Stimulated activated CD4-positive, alpha-beta T cell treated with anti-CD3 and anti-CD28 coated beads, Interleukin-15, amount 100 ng/mL, for 1 hour (primary cell): ENCODE measurements at places on chromosomes 2 and 18.

- no peak for DNase-seq
Observed at GRCh38 chr18:48422947-48423378, 13.8 kb upstream of the ZBTB7C start.

DNA sequence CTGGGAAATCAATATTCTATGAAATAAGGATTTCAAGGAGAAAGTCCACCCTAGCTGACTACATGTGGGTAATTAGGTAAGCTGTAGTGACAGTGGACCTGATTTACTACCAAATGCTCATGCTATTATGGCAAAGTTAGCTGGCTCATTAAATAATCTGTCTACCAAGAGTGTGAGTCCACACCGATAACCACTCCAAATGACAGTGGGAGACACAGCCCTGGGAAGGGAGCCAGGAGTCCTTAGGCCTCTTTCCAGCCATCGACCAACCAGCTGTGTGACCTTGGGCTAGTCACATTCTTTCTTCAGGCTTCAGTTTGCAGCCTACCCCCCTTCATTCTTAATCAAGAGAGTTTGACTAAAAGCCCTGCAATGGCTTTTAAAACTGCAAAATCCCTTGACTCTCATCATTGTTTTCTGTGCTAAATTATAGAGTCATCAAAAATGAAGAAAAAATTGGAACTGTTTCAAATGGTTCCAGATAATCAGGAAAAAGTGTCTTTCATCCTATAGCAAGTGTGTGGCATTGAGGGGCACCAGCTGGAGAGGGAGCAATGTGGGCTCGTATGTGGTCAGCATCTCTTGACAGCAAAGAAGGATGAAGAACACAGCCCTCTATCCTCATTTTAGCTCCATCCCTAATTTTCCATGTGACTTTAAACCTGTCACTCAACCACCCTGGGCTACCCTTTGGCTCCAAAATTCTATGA lies 45.6 kb upstream of the SLC14A2 start:
- DNase-seq = no peak

DNA sequence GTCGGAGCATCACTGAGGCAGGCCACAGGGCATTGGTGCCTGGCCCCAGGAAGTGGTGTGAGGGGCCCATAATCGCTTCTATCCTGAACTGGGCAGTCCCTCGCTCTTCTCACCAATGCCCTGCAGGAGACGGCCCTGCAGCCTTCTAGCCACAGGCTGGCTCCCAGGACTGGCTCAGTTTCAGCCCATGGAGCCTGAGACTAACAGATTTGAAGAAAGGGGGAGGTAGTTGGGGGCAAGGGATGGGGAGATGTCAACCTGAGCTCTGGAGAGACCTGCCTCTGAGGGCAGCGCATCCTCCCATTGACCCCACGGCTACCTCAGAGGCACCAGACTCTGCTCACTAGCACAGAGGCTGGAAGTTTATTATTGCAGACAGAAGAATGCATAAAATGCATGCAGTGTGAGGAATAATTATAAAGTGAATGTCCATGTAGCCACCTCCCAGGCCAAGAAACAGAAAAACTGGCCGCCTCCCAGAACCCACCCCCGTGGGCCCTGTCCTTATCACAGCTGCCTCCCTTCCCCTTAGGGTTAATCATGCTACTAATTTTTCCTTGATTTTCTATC lies 1.4 kb downstream of the TOGARAM2 start:
- no peak for DNase-seq

DNA sequence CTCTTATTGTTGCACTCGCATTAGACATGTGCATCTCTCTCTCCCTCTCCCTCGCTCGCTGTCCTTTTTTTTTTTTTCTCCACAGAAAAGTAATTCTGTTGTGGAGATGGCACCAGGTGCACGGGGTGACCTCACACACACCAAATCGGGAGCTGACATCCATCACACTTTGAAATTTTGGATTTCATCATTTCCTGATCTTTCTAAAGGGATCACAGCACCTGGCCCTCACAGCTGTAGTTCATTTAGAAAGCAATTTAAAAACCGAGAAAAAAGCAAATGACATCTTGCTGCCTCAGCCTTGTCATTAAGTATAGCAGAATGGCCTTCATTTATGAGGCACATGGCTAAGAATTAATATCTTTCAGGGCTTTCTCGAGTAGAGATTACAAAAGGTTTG lies 717.2 kb downstream of the RNF144A start:
- DNase-seq = no peak

DNA sequence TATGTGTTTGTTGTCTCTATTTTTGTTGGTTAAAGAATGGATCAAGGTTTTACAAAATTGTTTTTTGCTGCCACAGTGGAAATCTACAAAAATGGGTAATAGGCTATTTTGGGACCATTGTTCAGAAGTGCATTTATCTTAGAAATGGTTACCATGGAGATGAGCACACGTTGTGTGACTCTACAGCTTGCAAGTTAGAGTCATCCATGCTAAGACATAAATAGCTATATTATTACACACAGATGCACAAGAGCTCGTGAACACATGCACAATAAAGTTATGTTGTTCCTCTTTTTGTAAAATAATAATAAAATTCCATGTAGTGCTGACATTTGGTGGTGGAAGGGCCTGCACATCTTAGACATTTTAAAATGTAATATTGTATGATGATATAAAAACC lies 15.5 kb upstream of the DUSP19 start:
- DNase-seq = no peak

- no peak for DNase-seq
Observed at GRCh38 chr2:120712180-120712681, 23.4 kb upstream of the GLI2 start.

DNA sequence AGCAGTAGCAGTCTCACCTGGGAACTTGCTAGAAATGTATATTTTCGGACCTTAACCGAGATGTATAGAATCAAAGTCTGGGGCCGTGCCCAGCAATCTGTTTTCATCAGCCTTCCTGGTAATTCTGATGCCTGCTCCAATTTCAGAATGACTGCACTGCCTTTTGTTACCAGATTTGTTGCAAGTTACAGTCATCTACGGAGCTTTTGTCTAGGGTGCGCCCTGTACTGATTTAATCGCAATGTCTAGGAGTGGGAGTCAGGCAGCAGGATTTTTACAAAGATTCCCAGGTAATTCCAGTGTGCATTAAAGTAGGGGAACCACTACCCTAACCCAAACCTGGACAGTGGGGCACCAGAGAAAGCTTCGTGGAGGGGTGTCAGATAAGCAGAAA lies 178.0 kb downstream of the HAUS1 start:
- DNase-seq = no peak

GRCh38 chr2:15028406-15028805 lies 395.9 kb downstream of the LRATD1 start:
- no peak for DNase-seq

DNA sequence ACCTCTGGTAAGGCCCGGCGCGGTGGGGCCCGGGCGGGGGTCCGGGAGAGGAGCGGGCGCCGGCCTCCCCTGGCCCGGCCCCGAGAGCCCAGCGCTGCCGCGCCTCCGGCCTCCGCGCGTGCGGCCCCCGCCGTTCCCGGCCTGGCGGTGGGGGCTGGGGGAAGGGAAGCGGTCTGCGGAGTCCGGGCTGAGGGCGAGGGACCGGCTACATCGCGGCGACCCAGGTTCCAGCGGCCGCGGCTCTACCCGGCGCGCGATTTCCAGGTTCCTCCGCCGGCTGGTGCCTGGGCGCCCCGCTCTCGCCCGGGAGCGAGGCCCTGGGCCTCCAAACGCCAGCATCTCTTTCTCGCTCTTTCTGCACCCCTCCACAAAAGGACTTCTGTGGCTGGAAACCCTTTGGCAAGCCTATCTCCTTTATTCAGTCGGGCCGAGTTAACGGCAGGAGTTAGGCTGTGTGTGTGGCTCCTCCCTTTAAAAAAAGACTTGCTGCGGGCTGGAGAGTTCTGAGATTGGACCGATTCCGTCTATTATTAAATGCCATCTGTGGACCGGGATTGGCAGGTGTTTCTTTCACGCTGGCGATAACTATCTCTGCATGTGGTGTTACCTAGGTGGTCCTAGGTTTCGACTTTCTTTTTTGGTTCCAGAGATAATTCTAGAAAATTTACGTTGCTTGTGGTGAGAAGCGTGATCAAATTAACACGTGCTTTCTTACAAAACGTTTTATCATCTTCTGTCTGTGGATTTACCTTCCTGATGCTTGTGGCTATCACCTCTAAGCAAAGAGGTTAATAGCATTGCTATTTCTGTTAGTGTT lies 592 bp downstream of the ME2 start:
- DNase-seq = peak; percentile 7

DNA sequence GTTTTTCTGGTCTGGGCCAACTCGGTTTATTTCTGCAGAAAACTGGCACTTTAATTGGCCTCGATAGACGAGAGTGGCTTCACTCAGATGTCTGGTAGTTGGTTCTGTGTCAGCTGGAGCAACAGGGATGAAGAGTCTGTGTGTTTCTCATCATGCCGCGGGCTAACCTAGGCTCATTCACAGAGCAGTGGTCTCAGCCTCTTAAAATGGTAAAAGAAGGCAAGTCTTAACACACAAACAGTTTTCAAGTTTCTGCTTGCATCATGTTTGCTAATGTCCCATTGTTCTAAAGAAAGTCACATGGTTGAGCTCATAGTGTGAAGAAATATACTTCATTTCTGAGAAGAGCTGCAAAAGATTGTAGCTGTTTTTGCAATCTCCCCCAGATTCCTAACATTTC lies 37.5 kb upstream of the ANXA4 start:
- no peak for DNase-seq
